ENCODE measurements at places on chromosomes 7 and 10.

DNA sequence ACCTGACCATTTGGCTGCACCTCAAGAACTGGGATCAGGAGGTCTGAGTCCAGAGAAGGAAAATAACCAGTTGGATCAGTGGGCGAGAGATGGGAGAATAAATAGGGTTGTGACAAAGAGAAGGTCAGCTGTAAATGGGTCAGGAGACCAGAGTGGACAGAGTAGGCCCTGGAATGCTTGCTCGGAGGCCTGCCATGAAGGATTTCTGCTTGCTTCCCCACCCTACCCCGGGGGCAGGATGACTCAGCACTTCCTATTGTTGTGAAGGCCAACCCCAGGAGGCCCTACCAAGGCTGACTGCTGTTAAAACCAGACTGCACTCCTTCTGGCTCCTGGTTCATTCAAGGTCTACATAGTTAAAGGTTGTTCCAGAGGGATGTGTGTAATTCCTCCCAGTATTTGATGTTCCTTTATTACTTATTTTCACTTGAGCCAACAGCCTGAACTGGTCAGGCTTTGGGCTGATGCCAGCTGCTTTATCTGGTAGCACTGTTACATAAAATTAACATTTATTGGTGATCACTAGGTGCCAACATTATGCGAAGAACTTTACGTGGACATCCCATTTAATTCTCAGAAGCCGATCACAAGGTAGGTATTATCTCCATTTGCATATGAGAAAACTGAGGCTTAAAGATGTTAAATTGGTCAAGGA is 27.3 kb upstream of the IFRD1 start:
- DNase-seq = peak; percentile 58

- DNase-seq = no peak
Measured at GRCh38 chr7:133755901-133756300, 371.2 kb upstream of the LRGUK start.

- no peak for DNase-seq
Measured at GRCh38 chr7:132402751-132403245, 173.5 kb downstream of the PLXNA4 start.

- DNase-seq = no peak
Measured at GRCh38 chr10:13615650-13616300, 29.0 kb downstream of the PRPF18 start.

DNA sequence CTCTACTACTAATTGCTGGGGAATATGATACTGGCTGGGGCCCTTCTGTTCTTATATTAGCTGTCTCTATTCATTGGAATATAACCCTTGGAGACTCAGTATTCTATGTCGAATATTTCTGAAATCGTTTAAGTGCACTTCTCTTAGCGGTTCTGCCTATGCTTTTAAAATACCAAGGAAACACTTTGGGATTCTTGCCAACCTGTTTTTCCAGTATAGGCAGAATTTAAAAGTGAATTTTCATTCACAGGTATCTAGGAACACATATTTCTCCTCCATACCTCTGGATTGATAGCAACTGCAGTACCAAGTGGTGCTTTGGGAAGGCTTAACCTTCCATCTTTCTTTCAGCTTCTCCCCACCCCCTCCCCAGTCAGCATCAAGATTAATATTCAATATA is 370.3 kb upstream of the LRRN3 start:
- no peak for DNase-seq

DNA sequence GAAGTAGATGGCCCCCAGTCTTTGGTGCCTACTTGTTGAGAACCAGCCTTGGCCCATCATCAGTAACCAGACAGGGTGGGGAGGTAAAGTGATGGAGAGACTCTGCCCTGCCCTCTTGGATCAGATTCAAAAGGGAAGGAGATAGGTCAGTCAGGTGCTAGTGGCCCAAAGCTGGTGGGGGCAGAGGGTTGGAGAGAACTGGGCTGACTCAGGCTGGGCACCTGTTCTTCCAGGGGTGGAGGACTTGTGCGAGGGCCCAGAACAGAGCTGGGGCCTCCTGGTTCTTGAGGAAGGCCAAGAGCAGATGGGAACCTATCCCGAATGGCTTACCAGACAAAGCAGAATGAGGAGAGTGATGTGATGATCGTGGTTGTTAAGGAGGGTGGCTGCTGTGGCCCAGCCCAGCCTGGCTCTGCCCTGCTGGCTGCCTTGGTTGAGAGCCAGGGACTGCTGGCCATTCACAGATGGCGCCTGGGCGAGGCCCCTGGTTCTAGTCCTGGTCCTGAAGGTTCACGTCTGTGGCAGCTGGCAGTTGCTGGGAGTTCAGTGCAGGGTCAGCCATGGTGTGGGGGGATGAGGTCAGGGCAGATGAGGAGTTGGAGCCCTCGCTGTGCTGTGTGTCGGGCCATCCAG is 36.6 kb downstream of the PALD1 start:
- no peak for DNase-seq

GRCh38 chr7:20797042-20797461 is 10.4 kb upstream of the SP8 start:
- no peak for DNase-seq

- DNase-seq = peak; percentile 61
Measured at GRCh38 chr7:76267107-76267893, 35.2 kb upstream of the HSPB1 start.

- DNase-seq = no peak
Measured at GRCh38 chr7:43628431-43628830, 45.5 kb downstream of the STK17A start.

- DNase-seq = no peak
Measured at GRCh38 chr7:111903797-111904196, 302.4 kb downstream of the DOCK4 start.

- peak; percentile 53 for DNase-seq
Measured at GRCh38 chr7:27224983-27225934, 17.3 kb upstream of the EVX1 start.

- DNase-seq = no peak
Measured at GRCh38 chr10:103849212-103849877, 6.0 kb downstream of the SH3PXD2A start.

DNA sequence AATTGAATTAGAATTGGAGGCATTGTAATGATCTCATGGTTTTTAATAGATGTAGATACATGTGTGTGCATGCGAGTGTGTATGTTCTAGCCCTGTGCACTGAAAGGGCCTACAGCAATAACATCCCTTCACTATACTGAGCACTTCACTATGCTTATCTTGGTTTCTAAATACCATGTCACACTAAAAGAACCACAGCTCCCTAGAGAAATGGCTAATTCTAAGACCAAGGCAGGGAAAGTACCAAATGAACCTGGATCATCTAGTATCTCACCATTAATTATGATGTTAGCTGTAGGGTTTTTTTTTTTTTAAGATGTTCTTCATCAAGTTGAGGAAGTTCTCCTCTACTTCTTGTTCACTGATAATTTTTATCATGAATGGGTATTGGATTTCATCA is 55.1 kb downstream of the HECTD2 start:
- no peak for DNase-seq

DNA sequence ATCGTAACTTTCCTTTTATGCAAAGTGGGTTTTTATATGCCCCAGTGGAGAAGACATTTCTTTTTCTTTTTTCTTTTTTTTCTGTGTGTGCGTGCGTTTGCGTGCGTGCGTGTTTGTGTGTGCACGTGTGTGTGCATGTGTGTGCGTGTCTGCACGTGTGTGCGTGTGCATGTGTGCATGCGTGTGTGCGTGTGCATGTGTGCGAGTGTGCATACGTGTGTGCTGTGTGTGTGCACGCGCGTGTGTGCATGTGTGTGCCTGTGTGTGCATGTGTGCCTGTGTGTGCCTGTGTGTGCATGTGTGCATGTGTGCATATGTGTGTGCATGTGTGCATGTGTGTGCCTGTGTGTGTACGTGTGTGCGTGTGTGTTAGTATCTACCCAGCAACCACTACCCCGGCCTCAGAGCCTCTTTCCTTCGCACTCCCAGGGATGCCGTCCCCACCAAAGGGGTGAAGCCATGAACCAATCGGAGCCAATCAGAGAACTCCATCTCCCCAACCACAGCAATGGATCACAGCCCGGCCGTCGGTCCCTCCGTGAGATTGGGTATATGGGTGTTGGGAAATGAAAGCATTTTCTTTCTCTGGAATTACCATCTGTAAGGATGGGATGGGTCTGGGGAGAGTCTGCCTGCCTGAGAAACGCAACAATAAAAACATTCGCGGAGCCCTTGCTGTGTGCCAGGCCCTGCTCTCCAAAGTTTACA is 92.3 kb downstream of the ELFN1 start:
- DNase-seq = peak; percentile 33

GRCh38 chr10:125779403-125780327 is 4.0 kb upstream of the MMP21 start:
- peak; percentile 47 for DNase-seq

GRCh38 chr7:82291931-82292330 is 151.6 kb downstream of the CACNA2D1 start:
- no peak for DNase-seq

- DNase-seq = no peak
Measured at GRCh38 chr10:118868589-118868988, 113.8 kb upstream of the CACUL1 start.

DNA sequence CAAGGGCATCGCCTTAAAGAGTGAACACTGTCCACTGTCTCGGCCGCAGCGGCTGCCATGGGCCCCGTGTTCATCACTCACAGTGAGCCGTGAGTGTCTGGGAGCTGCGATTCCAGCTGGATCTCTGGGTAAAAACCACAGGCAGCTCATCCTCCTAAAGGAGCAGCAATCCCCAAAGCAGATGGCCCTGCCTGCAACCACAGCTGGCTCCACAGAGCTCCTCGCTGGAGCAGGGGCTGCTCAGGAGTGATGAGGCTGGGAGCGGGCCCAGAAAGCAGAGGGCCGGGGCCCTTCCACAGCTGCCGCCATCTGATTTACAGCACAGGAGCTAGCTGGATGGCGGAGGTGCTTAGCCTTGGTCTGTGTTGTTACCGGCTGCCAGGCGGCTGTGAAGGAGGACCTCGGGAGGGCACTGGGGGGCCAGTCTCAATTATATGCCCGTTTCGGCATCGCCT is 6.6 kb upstream of the TMEM184A start:
- DNase-seq = no peak

GRCh38 chr10:101952191-101952590 is 103.8 kb downstream of the ARMH3 start:
- no peak for DNase-seq

GRCh38 chr7:42155584-42156290 is 81.3 kb downstream of the GLI3 start:
- no peak for DNase-seq

GRCh38 chr7:158407581-158408317 is 179.9 kb downstream of the PTPRN2 start:
- DNase-seq = no peak

DNA sequence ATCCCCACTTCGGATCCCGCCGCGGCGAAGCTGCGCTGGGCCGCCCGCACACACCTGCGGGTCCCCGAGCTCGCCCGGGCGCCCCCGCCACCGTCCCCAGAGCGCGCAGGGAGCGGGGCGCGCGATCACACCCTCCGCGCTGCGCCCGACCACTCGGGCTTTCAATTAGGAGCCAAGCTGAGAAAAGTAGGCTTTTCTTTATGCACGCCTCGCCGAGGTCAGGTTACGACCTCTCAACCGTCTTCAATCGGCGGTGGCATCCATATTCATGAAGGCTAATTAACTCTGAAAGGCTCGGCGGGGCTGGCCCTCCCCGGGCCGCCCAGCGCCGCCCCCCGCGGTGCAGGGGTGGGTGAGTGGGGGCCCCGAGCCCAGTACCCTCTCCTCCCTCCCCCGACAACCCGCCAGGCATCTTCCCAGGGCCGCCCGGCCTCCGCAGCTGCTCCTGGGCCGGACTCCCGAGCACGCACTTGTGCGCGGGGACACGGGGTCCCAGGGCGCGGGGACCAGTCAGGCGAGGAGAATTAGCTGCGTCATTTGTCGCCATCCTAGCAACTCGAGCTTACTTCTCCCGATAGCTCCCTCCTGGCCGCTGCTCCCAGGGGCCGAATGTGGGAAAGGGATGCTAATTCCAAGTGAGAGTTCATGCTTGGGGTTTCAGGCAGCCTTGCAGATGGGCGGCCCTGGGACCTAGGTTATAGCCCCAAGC is 155.5 kb upstream of the LYZL2 start:
- peak; percentile 80 for DNase-seq

GRCh38 chr10:78784546-78784945 is 284.2 kb upstream of the ZMIZ1 start:
- DNase-seq = no peak

GRCh38 chr10:127435246-127435645 is 113.9 kb upstream of the NPS start:
- no peak for DNase-seq

DNA sequence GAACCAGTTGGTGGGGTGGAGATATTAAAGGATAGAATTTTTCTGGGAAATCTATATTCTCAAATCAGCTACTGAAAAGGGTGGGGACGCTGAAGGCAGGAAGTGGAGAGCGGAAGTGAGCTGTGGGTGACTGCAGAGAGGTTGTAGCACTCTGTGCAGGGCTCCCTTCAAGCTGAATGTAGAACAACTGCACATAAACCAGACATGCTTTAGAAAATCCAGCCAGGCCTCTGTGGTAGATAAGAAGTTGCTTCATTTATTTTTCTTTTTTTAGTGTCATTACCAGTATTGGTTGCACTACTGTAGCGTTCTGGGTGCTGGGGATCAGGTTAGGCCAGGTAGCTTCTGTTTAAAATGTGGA is 127.8 kb downstream of the CELF2 start:
- DNase-seq = no peak

- no peak for DNase-seq
Measured at GRCh38 chr10:97074256-97075145, 111.3 kb downstream of the SLIT1 start.

DNA sequence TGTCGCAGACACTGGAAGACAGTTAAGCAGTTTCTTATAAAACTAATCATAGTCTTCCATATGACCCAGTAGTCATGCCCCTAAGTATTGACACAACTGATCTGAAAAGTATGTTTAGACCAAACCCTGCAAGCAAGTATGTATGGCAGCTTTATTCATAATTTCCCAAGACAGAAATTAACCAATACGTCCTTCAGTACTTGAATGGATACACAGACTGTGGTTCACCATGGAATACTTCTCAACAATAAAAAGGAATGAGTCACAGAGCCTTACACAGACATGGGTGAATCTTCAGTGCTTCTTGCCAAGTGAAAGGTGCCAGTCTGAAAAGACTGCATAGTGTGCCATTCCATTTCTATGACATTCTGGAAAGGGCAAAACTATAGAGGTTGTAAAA is 50.2 kb upstream of the AKR1E2 start:
- DNase-seq = no peak

- no peak for DNase-seq
Measured at GRCh38 chr10:69573056-69573806, at the start of gene NEUROG3. Gene NEUROG3, minus strand, starts transcription at chr10:69573422. Its CDS starts 379 bp downstream, at chr10:69573043.

- no peak for DNase-seq
Measured at GRCh38 chr7:94940241-94940640, 32.8 kb downstream of the PPP1R9A start.

GRCh38 chr7:150415161-150416153 is 35.0 kb upstream of the GIMAP8 start:
- DNase-seq = peak; percentile 42

DNA sequence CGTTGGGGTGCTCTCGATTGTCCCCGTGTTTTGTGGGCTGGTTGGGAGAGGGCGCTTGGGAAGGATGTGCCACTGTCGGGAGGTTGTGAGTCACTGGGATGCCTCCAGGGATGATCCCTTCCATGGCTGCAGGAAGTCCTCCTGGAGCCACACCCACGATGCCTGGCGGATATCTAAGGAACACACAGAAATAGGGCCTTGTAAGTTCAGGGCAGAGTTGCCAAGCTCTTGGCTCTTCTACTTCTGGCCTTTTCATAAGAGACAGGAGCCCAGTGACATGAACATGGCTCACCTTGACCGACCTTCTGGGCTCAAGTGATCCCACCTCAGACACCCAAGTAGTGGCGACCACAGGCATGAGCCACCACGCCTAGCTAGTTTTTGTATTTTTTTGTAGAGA is 47.6 kb downstream of the ZRANB1 start:
- no peak for DNase-seq
